NCI-H1105 (cell line): ENCODE measurements at places on chromosomes 3 and 15.
A peak's percentile ranks its signal among the peaks of the same experiment; 100 is the strongest.

- DNase-seq = no peak
Measured at GRCh38 chr3:127748754-127749327, 73.5 kb downstream of the MGLL start.

- peak; percentile 77 for DNase-seq
Measured at GRCh38 chr3:194682694-194683310, 2.9 kb upstream of the FAM43A start.

DNA sequence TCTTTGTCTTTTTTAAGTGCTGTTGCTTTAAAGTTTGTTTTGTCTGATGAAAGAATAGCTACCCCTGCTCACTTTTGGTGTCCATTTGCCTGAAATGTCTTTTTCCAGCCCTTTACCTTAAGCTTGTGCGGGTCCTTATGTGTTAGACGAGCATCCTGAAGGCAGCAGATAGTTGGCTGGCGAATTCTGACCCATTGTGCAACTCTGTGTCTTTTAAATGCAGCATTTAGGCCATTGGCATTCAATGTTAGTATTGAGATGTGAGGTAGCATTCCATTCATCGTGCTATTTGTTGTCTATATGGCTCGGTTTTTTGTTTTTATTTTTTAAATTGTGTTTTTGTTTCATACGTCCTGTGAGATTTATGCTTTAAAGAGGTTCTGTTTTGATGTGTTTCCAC, 55.0 kb downstream of the ZDHHC19 start:
- no peak for DNase-seq

- no peak for DNase-seq
Measured at GRCh38 chr15:56242576-56243162, 1.0 kb downstream of the RFX7 start.

GRCh38 chr3:69567710-69568052, 171.6 kb upstream of the MITF start:
- DNase-seq = no peak

- no peak for DNase-seq
Measured at GRCh38 chr3:79767194-79767904, 449 bp downstream of the ROBO1 start.

DNA sequence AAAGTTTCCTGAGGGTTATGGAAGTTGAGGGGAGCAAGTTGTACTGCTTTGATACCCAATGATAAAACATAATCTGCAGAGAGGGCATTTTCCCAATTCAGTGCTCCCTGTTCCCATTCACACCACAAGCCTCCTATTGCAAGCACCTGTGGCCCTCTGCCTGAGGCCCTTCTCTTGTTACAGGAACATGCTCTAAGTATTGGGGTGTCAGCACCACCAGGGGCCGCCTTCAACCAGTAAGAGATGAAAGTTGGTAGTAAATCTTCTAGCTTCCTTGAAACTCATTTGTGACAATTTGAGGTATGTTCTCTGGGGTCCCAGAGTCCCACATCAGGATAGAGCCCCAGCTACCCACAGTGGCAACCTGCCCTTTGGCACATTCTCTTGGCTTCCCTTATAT, 265.4 kb upstream of the ARHGEF26 start:
- no peak for DNase-seq

DNA sequence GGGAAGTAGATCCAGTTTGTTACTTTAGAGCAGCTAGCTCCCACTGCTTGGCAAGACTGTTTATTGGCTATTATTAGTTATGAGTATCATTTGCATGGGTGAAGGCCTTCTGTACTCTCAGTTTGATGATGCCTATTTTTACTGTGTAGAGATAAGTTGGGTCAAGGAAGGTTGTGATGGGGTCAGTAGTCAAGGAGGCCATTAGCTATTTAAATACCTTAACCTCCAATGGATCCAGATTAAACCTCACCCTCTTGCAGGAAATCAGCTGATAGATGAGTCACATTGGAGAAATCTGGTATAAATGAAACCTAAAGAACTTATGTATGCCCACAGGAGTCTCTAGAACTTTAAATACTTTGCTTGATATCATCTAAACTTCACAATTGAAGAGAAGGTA, 45.0 kb downstream of the THBS1 start:
- DNase-seq = no peak

DNA sequence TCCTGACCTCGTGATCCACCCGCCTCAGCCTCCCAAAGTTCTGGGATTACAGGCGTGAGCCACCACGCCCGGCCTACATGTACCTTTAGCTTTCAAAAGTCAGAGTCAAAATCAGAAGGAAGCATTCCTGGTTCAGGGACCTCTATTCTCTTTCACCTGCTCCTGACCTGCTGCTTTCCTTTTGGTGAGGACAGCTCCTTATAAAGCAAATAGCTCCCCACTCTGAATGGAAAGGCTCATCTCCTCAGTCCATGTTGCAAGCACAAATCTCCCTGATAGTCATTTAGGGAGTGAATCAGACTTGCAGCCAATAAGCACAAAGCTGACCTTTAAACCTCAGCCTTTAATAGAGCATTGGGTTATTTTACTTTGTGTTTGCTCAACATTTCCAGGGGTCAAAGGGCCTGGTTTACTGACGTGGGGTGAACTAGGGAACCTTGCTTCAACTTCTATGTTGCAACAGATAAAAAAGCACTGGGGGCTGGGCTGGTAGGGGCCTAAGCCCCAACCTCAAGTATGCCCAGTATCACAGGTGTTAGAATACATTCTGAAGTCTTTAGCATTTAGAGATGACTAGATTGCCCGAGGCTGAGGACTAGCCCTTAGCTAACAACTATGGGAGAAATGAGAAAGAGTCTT, 43.1 kb downstream of the THRB start:
- DNase-seq = no peak

- DNase-seq = no peak
Measured at GRCh38 chr3:128867200-128868125, 12.0 kb upstream of the ACAD9 start.

DNA sequence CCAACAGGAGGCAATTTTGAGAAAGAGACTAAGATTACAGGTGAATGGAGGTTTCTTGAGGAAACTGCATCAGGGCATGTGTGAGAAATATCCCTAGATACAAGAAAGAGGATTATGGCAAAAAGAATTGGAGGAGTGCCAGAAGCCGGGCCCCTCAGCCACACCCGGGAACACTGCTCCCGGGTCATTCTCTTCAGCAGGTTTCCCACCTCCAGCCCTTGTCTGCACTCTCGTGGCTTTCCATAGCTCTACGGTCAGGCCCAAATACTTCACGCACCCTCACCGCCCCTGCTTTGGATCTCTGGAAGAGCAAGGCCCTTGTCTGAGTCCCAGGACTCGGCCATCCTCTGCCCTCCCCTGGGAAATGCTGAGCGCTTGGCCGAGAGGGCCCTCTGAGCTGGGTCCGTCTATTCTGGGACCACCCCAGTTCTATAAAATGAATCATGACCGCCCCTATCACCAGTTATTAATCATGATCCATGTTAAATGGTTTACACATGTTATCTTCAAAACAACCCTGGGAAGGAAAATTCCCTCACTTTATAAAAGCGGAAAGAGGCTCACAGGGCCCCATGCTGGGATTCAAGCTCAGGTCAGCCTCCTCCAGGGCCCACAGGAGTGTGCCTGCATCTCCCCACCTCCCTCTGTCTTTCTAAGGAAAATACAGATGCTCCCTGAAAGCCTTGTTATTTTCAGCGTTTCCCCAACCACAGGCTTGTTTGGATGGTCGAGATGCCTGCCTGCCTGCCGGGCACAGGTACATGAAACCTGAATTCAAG, 38.8 kb upstream of the SPTBN5 start:
- no peak for DNase-seq

- no peak for DNase-seq
Measured at GRCh38 chr15:94844538-94845389, 613.4 kb downstream of the MCTP2 start.

DNA sequence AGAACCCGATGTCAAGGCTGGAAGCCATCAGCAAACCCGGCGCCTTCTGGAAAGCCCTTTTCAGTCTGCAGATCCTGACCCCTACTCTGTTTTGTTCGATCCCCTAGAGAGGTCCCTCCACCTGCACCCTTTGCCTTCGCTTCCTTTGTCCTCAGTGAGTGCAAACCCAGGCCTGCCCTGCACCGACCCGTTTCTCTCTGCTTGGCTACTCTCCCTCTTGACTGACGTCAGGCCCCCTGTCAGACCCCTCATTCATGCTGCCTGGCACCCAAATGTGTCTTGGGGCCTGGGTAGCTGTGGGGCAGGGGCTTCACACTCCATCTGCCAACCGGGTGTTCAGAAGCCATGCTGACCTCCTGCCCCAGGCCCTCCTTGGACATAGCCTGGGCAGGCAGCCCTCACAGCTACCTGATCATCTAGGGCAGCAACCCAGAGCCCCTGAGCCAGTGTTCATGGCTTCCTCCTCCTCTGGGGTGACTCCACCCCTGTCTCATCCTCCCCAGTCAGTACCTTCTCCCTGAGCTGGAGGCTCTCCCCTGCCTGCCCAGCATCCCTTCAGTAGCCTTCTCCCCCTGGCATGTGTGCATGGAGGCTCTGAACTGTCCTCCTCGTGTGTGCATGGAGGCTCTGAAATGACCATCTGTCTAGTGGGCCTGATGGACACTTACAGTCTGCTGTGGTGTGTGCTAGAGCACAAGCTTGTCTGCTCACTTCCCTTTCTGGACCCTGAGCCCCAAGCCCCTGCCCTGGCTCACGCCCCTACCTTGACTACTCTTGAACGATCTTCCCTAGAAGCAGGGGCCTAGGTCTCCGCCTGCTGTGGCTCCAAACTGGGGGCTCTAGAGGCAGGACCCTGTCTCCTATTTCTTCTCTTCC, 69.4 kb downstream of the EXOG start:
- no peak for DNase-seq

- no peak for DNase-seq
Measured at GRCh38 chr3:31687020-31687802, 154.5 kb downstream of the STT3B start.

DNA sequence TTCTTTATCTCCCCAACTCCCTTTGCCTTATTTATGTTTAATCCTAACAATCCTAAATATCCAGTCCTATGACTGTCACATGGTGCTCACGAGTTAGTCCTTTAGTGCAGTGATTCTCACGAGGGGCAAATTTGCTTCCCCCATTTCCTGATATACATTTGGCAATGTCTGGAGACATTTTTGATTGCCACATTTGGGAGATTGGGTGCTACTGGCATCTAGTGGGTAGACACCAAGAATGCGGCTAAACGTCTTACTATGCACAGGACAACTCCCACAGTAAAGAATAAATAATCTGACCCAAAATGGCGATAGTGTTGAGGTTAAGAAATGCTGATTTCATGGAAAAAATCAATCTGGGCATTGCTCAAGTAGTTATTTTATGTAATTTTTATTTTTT, 466.5 kb downstream of the ROBO2 start:
- no peak for DNase-seq

GRCh38 chr3:54353546-54353945, 231.2 kb downstream of the CACNA2D3 start:
- DNase-seq = no peak

- DNase-seq = peak; percentile 57
Measured at GRCh38 chr15:89114990-89115389, 26.7 kb downstream of the ABHD2 start.

- no peak for DNase-seq
Measured at GRCh38 chr15:35321926-35322325, 224.0 kb downstream of the DPH6 start.

DNA sequence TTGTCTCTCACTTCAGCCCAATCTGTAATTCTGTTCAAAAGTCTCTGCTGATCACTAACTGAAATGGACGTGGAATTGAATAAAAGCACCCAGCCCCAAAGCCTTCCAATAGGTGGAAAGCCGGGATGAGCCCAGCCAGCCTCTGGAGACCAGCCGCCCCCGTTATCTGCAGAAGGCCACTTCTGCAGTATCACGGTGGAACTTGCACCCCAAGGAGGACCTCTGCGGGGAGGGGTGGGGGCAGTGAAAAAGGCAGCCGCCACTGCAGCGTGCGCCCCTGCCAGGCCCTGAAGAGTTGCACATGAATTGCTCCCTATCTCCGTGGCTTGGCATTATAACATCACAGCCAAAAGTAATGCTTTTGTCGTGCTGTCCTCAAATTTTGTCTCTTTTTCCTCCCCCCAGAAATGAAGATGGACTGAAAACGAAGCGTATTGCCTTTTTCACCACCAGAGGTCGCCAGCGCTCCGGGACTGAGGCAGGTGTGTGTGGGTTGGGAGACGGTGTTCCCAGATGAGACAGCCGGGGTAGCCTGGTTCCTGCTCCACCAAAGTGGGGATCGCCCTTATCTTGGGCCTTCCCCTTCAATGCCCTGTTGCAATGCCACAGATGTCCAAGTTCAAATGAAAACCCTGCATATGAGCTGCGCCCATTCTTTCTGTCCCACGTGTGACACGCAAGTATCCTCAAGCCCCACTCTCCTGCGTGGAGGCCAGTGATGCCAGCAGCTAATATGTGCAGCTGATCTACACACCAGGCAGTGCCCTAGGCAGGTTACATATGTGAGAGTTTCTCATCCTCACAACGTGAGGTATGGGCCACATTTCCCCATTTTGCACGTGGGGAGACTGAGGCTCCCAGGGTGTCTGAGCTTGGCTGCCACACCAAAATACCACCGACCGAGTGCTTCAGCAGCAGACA, 96.0 kb downstream of the LRRK1 start:
- peak; percentile 78 for DNase-seq

- no peak for DNase-seq
Measured at GRCh38 chr3:194277104-194277785, 73.9 kb downstream of the CPN2 start.

GRCh38 chr15:71379893-71380292, 264.6 kb downstream of the THSD4 start:
- DNase-seq = no peak

GRCh38 chr15:57146506-57147201, 228.2 kb downstream of the TCF12 start:
- DNase-seq = peak; percentile 60

DNA sequence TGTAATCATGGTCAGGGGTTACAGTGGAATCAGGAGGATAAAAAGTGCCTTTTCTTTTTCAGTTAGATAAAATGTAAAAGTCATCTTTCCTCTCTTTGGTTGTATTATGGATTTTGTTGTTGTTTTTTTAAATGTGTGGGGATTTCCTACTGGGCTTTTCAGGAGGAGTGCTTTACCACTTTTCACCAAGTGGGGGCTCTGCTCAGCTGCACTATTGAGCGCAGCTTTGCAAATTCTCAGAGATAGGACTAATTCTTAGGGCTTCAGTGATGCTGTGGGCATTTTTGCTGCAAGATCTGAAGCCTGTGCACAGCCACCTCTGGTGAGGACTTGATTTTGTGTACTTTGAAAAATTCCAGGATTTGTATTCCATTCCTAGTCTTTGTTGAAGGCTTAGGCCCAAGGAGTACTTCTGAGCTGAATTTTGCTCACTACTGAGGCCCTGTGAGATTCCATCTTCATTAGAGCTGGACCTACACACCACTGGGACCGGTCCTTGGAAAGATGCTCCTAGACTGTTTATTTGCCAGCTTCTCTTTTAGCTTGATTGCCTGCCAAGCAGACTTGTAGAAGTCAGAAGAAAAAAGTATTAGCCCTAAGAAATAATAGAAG, 7.5 kb downstream of the GNB5 start:
- DNase-seq = no peak

DNA sequence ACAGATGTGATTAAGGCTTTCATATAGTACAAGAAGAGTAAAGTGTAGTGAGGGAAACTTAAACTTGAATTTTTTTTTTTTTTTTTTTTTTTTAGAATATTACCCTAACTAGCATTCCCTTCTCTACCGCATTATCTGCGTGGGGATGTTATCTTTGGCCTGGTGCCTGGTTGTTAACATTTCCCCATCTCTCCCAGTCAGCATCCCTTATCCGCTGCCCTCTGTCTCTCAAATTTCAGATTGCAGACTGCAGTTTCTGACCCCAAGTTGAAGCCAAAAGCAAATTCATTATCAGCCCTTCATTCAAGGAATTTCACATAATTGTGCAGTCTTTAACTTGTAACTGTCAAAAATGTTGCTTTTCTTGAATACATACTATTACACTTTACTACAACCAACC, 353.0 kb downstream of the PLOD2 start:
- DNase-seq = peak; percentile 22
